Activated naive CD8-positive, alpha-beta T cell treated with anti-CD3 and anti-CD28 coated beads, Interleukin-2, amount 10 ng/mL, durations not matched to agents 7 days and 5 days (primary cell): ENCODE measurements at places on chromosomes 7 and 10.

DNA sequence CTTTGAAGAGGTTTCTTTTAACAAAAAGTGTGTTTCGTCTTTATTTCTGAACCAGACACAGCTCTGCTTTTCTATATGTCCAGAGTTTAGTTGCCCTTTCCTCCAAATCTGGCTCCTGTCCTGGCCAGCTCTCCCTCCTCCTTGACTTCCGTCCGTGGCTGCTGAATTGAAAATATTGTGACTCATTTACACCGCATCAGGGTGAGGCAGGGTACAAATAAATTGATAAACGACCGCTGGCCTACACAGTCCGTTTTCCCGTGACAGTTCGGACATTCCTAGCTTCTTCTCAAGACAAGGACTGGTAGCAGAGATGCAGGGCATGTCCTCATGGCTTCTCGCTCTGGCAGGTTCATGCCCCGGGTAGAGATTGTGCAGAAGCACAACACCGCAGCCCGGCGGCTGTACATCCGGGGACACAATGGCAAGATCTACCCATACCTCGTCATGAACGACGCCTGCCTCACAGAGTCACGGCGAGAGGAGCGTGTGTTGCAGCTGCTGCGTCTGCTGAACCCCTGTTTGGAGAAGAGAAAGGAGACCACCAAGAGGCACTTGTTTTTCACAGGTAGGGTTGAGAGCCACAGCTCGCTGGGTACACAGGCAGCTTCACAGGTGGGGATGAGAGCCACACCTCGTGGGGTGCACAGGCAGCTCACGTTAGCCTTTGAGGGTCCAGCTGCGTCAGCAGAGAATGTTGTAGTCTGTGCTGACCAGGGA lies 126.6 kb downstream of the TRRAP start:
- no peak for DNase-seq
- peaks cover 18% of the 10 kb centered on the region for H3K4me1 ChIP-seq
- no peak overlapping the region for H3K27ac ChIP-seq
- H3K4me3 ChIP-seq: no peak overlapping the region
- H3K36me3 ChIP-seq: peaks cover 18% of the 10 kb centered on the region

DNA sequence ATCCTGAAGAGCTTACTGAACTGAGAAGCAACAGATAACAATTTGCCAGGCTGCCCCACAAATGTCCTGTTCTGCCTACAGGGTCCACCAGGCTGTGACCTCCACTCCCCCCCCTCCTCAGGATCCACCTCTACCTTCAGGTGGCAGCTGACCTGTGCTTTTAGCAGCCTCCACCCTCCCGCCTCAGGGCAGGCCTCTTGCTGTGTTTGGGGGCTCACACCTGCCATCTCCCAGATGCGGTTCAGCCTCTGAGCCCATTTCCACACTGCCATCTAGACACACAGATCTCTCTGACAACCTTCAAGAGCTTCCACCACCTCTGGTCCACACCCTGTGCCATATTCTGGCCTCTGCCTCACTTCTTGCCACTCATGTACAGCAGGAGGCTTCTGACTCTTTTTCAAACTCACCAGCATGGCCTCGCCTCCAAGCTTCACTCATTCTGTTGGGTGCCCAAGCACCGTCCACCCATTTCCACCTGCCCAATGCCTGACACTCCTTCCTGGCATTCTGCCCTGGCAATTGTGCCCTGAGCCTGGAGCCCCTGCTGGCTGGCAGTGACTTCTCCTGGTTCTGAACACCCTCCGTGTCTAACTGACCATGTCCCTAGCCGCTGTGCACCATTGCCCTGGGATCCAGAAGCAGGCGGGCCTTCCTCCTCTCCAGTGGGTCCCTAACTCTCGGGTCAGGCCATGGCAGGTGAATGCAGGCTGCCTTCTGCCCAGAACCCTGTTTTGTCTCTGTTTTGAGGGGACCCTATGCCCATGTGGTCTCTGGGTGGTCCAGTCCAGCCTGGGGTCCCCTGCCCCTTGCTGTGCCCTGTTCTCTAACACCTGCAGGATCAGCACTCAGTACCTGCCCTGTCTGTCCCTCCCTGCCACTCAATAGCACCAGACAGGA lies 18.5 kb downstream of the TMEM72 start:
- H3K4me1 ChIP-seq: peaks cover 6% of the 10 kb centered on the region
- no peak overlapping the region for H3K4me3 ChIP-seq
- no peak for DNase-seq
- no peak overlapping the region for H3K27ac ChIP-seq
- H3K36me3 ChIP-seq: no peaks in the 10 kb centered on the region

DNA sequence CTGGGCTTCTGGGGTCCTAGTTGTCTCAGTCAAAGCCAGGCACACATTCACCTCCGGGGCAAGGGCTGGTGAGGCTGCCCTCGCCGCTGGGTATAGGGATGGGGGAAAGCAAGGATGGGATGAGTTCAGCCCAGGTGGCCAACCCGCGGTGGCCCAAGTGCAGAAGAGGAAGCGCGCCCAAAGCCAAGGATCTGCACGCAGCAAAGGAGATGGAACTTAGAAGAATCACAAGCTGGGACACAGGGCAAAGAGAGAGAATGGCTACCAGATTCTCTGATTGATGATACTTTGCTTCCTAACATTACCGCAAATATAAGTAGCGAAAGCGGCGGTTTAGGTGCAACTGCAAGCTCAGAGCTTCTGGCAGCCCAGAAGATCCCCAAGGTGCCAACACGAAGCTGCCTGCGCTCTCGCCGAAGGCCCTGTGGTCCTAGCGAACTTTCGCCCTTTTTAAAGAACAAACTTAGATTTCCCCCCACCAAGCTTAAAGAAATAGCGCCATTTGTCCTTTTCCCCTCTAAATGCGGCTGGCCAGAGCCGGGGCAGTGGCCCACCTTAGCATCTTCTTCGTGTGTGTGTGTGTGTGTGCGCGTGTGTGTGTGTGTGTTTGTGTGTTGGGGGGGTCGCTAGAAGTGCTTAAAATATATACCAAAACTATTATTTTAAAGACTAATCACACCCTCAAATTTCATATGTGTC lies 927 bp upstream of the MKX start:
- peak overlapping the region; percentile 70 for H3K4me3 ChIP-seq
- H3K27me3 ChIP-seq: peaks cover 61% of the 10 kb centered on the region
- no peak for DNase-seq
- H3K27ac ChIP-seq: no peak overlapping the region
- H3K4me1 ChIP-seq: peaks cover 19% of the 10 kb centered on the region

DNA sequence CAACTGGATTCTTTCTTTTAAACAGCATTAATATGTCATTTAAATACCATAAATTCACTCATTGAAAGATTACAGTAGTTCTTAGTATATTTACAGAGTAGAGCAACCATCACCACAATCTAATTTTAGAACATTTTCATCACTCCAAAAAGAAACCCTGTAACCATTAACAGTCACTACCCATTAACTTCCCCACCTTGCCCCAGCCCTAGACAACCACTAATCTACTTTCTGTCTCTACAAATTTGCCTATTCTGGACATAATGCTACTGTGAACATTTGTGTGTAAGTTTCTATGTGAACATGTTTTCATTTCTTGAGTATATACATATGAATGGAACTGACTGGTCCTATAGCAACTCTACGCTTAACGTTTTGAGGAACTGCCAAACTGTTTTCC lies 42.4 kb downstream of the P4HA1 start:
- H3K4me1 ChIP-seq: peaks cover 2% of the 10 kb centered on the region
- no peaks in the 10 kb centered on the region for H3K27me3 ChIP-seq
- DNase-seq: no peak
- H3K27ac ChIP-seq: no peak overlapping the region
- H3K36me3 ChIP-seq: peaks cover 14% of the 10 kb centered on the region
- no peak overlapping the region for H3K4me3 ChIP-seq

GRCh38 chr10:126181626-126182025 lies 206.7 kb downstream of the ADAM12 start:
- H3K27me3 ChIP-seq: no peaks in the 10 kb centered on the region
- H3K27ac ChIP-seq: no peak overlapping the region
- no peak overlapping the region for H3K4me3 ChIP-seq

- H3K27ac ChIP-seq: no peak overlapping the region
- H3K27me3 ChIP-seq: peaks cover 7% of the 10 kb centered on the region
- no peak overlapping the region for H3K4me3 ChIP-seq
- H3K36me3 ChIP-seq: no peaks in the 10 kb centered on the region
- DNase-seq: no peak
Observed at GRCh38 chr10:31166606-31167005, 134.9 kb upstream of the ZNF438 start.

DNA sequence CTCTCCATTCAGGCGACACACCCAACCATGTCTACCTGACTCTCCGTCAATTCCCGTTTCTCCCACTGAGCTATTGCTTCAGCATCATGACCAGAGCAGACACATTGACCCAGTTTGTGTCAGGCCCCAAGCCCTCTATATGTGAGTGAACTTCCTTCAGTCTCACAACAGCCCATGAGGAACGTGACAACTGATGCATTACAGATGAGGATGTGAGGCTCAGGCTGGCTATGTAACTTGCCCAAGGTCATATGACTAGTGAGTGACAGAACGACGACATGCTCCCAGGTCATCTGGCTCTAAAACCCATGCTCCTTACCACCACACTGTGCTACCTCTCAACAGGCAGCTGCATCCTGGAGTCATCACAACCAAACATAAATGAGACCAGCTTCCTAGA lies 3.7 kb downstream of the TMEM140 start:
- H3K4me1 ChIP-seq: peaks cover 28% of the 10 kb centered on the region
- H3K36me3 ChIP-seq: peaks cover 49% of the 10 kb centered on the region
- DNase-seq: no peak
- no peaks in the 10 kb centered on the region for H3K27me3 ChIP-seq

- DNase-seq: no peak
- no peak overlapping the region for H3K4me3 ChIP-seq
- no peaks in the 10 kb centered on the region for H3K36me3 ChIP-seq
- H3K4me1 ChIP-seq: no peaks in the 10 kb centered on the region
Observed at GRCh38 chr10:10156917-10157600, 860.6 kb upstream of the CELF2 start.

GRCh38 chr7:13633857-13634256 lies 355.6 kb downstream of the ETV1 start:
- H3K4me3 ChIP-seq: no peak overlapping the region
- H3K27ac ChIP-seq: no peak overlapping the region
- DNase-seq: no peak

GRCh38 chr7:100353685-100354330 lies 4.1 kb upstream of the PILRB start:
- peaks cover 29% of the 10 kb centered on the region for H3K36me3 ChIP-seq
- no peaks in the 10 kb centered on the region for H3K27me3 ChIP-seq
- peaks cover 28% of the 10 kb centered on the region for H3K4me1 ChIP-seq
- H3K4me3 ChIP-seq: peak overlapping the region; percentile 82

DNA sequence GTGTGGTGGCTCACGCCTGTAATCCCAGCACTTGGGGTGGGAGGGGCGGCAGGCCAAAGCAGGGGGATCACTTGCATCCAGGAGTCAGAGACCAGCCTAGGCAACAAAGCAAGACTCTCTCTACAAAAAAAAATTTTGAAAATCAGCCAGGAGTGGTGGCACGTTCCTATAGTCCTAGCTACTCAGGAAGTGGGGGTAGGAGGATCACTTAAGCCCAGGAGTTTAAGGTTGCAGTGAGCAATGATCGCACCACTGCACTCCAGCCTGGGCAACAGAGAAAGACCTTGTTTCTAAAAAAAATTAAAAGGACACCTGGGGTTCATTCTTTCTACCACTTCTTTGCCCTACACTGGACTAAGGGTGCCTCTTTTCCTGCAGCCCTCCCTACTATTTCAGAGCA lies 15.1 kb downstream of the WAPL start:
- H3K4me3 ChIP-seq: no peak overlapping the region
- peaks cover 18% of the 10 kb centered on the region for H3K36me3 ChIP-seq

DNA sequence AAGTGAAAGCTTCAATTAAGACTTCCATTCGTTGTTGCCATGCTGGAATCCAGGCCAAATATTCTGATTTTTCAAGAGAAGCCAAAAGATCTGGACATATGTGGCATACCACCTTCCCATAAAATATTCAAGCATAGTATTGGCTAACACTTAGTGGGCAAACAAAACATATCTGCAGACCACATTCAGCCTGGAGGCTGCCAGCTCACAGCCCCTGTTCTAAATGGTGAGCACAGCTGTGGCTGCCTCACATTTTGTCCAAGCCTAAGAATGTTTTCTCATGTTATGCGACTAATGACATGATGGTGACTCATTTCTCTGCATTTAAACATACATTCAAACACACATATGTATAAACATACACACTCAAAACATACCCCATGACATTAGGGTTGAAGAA lies 10.6 kb upstream of the CALU start:
- DNase-seq: no peak
- no peak overlapping the region for H3K27ac ChIP-seq
- no peaks in the 10 kb centered on the region for H3K36me3 ChIP-seq
- H3K4me1 ChIP-seq: no peaks in the 10 kb centered on the region

GRCh38 chr10:60155099-60155877 lies 234.4 kb downstream of the ANK3 start:
- no peak overlapping the region for H3K4me3 ChIP-seq
- no peaks in the 10 kb centered on the region for H3K36me3 ChIP-seq
- no peak for DNase-seq
- H3K27me3 ChIP-seq: peaks cover 9% of the 10 kb centered on the region
- no peaks in the 10 kb centered on the region for H3K4me1 ChIP-seq

DNA sequence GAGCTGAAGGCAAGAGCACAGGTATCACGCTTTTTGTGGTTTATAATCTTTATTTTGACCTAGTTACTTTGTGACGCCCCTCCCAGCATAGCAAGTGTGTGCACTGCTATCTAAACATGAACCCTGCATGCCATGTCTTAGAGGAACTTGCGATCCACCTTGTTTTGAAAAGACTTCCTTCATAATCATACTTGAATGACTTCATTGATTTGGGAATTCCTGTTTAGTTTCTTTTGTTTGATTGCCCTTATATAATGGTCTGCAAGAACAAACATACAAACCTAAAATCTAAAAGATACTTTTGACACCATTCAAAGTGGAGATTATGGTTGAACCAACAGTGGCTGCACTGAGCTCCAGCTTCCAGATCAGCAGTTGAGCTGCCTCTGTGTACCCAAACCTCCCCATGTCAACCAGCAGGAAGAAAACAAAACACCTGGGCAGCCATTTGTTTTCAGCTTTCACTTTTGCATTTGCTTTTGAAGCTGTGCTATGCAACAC lies 132.6 kb downstream of the CELF2 start:
- H3K27me3 ChIP-seq: no peaks in the 10 kb centered on the region
- no peak for DNase-seq
- H3K4me1 ChIP-seq: peaks cover 93% of the 10 kb centered on the region
- H3K36me3 ChIP-seq: no peaks in the 10 kb centered on the region
- peak overlapping the region; percentile 98 for H3K27ac ChIP-seq
- H3K4me3 ChIP-seq: peak overlapping the region; percentile 91
